ENCODE measurements at places on chromosomes 12 and 14.

GRCh38 chr14:71108398-71109119 is 201.3 kb downstream of the PCNX1 start:
- DNase-seq: no peak

DNA sequence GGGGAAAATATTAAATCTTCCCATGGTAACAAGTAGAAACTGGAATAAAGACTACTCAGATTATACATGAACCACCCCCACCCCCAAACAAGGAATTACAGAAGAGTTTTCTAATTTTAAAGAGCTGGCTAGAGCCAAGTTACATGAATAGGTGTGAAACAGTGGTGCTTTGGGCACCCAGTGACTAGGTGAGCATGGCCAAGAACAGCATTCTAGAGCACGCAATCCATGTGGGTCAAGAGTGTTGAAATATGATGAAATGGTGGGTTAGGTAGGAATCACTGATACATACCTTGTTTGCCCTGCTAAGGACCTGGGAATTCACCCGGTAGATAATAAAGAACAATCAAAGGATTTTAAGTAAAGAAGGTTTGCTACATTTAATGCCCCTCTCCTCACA is 118.1 kb upstream of the SLCO1C1 start:
- DNase-seq: no peak

DNA sequence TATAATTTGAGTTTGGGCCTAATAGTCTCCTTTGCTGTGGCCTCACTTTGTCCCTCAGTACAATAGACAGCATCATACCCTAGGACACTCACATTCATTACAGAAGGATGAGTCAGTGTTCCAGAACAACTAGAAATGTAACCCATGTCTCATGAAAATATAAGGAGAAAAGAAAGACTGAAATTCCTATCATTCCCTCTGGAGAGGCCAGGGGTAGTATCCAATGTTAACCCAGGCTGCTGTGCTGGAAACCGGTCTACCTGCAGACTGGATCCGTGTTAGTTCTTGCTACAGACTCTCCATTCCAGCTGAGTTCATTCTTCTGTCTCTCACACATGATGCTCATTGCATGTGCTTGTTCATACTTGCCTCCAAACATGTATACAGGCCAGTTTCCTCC is 75.8 kb upstream of the HOXC13 start:
- no peak for DNase-seq

DNA sequence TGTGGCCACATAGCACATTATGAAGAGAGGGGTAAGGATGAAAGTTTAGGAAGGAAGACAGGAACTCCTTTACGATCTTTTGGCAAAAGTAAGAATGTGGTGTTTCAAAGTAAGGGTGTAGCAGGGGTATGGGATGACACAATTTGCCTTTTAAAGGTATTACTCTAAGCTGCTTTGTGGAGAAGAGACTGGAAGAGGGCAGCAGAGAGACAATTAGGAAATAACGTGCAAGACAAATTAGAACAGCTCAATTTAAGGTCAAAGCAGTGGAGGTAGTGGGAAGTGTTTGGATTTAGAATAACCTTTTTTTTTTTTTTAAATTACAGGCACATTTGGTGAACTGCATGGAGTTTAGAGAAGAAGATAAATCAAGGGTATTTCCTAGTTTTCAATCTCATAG is 342.6 kb downstream of the NOVA1 start:
- DNase-seq: peak; percentile 5

- no peak for DNase-seq
Measured at GRCh38 chr12:131720921-131721320, 10.0 kb downstream of the SFSWAP start.

DNA sequence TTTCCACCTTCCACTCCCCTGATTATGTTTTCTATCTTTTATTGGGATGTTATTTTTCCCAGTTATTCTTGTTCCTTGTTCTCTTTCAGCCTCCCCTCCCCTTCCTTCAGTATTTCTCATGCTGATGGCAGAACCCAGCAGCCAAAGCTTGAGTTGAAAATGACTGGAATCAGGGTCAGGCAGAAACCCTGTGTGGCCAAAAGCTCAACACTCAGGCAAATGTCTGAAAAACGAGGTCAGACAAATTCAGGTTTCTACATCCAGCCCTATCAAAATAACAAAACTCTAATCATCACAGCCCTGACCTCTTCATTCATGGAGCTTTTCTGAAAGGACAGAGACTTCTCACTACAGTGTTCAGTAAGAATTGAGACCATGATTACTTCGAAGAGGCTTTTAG is 134.6 kb downstream of the PTPRR start:
- no peak for DNase-seq

DNA sequence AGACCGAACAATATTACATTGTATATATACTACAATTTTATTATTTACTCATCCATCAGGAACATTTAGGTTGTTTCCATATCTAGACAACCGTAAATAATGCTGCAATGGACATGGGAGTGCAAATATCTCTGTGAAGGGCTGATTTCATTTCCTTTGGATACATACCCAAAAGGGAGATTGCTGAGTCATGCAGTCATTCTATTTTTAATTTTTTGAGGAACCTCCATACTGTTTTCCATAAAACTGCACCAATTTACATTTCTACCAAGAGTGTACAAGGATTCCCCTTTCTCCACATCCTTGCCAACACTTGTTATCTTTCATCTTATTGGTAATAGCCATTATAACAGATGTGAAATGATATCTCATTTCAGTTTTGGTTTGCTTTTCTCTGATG is 84.7 kb downstream of the SLC41A2 start:
- DNase-seq: no peak

GRCh38 chr12:102564026-102564425 is 83.7 kb upstream of the IGF1 start:
- no peak for DNase-seq

DNA sequence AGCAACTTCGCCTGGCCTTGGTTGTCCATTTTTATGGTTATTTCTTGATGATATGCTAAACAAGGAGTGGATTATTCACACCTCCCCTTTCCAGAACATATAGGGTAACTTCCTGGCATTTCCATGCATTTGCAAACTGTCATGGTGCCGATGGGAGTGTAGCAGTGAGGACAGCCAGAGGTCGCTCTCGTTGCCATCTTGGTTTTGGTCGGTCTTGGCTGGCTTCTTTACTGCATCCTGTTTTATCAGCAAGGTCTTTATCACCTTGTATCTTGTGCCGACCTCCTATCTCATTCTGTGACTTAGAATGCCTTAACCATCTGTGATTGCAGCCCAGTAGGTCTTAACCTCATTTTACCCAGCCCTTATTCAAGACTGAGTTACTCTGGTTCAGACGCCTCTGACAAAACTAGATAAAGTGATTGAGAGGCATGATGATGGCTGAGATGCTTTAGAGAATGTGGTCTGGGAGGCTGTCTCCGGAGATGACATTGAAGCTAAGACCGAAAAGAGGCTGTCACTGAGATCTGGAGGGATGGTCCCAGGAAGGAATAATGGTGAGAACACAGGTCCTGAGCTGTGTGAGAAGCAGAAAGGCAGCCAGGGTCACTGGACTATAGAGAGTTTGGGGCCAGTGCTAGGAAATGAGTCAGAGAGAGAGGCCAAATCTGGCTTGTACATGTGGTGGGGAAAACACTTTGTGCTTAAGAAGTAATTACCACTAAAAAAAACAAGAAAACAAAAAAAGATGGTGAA is 2.9 kb downstream of the GLT1D1 start:
- DNase-seq: no peak

GRCh38 chr14:90521084-90521929 is 124.5 kb downstream of the CALM1 start:
- DNase-seq: no peak

GRCh38 chr14:71467361-71467811 is 464.8 kb upstream of the RGS6 start:
- no peak for DNase-seq

DNA sequence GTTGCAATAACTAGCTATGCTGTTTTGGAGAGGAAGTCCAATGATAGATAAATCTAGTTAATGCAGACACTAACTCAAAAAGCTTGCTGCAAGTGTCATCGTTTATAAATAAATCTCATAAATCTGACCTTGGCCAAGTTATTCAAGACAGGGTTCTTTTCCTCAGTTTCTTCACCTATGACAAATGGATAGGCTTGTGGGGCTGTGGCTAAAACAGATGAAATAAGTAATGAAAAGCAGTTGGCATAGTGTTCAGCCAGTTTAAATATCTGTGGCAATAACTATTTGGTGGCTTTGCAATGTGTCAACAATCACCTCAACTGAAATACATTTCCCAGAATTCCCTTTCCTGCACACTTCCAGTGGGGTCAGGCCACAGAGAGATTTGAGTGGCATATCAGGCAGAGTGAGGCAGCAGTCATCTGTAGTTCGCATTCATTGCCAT is 169.9 kb downstream of the DYRK2 start:
- no peak for DNase-seq

DNA sequence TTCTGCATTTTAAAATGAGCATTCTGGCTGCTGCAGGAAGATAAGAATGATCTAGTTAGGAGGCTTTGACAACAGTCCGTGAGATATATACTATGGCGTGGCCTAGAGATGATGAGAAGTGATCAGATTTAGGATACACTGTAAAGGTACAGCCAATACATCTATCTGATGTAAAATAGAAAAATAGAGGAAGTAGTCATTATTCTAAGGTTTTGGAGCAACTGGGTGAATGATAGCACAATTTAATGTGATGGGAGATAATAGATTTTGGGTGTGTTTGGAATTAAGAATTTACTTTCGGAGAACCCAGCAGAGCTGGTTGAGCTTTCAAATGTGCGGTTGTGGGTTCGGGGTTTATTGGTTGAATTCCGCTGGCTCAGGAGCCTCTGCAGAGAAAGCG is at the start of gene ANP32D:
Gene ANP32D (plus strand): TSS at position 301 of the 400 bp plus-strand sequence. CDS start 106 bp downstream, outside the sequence.
- no peak for DNase-seq

DNA sequence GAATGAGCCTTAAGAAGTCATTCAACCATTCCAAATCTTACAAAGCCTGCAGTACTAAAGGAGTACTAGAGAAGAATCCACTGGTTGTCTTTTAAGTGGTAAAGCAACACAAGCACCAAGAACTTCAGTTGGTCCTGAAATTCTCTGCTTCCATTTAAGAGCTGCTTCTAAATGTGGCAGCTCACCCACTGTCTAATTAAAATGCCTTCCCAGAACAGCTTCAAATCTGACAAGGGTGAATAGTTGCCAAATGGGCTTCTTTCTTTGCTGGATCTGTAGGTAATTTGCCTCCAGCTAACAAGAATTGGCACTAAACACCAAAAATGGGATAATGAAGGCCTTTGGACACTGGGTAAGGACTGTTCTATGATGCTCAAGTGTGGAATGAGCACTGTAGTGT is 72.2 kb upstream of the NAP1L1 start:
- no peak for DNase-seq

GRCh38 chr12:18261906-18262305 is 588 bp downstream of the PIK3C2G start:
- DNase-seq: no peak

DNA sequence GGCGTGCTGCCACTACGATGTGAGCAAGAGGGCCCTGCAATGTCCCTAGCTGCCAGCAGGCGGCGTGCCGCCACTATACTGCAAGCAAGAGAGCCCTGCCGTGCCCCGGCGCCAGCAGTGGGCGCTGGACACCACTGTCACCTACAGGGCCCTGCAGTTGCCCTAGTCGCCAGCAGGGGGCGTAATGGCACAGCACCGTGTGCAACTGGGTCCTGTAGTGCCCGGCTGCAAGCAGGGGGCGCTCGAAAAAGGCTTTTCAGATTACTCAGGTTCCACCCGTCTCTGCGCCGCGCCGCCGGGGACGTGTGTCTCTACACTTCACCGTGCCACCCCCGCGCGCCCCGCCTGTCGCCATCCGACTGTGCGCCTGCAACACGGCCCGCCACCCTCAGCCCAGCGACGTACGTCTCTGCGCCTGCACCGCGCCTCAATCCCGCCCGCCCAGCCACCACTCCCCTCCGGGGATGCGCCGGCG is 1356.9 kb downstream of the TMEM121 start:
- peak; percentile 58 for DNase-seq
